ENCODE measurements at places on chromosomes 7 and 10.

GRCh38 chr7:23956772-23957576 lies 247.0 kb downstream of the STK31 start:
- H3K4me3 ChIP-seq, result no peak overlapping the region
- no peak overlapping the region for H3K27ac ChIP-seq
- DNase-seq, result no peak
- no peaks in the 10 kb centered on the region for H3K4me1 ChIP-seq
- no peaks in the 10 kb centered on the region for H3K27me3 ChIP-seq
- no peaks in the 10 kb centered on the region for H3K36me3 ChIP-seq

DNA sequence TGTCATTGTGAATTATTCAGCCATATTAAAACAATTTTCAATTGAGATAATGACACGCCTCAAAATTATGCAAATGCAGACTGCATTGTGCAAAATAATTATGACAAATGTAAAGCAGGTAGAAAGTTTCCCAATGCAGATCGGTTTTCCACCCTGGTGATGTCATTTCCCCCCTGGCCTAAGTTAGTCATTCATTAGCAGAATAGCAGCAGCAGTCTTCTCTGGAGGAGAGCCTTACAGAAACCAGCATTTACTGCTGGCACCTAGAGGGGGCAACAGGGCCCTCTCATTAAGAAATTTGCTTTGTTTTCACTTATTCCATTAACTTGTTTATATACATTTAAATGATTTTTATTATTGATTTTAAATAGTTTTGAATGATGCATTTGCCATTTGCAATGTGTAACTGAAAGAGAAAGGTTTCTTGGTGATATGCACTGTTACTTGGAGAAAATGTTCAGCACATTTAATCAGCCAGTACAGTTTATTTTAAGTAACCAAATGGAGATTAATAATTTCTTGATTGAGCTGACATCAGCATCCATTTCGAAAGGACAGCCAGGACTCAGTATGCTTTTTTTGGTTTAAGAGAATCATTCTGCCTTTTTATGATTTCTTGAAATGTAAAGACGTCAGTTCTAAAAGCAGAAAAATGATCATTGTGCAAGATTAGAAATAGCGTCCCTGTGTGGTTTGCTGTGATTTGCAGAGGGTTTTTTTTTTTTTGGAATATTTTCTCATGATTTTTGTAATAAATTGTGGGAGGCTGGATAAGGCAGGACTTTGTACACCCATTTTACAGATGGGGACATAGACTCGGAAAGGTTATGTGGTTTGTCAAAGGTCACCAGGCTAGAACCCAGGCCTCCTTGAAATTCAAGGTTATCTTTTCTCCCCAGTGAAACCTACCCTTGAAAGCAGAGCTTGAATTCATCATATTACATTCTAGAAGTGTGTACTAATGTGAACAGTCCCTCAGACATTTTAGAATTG lies 3.5 kb downstream of the ARID5B start:
- H3K36me3 ChIP-seq, result no peaks in the 10 kb centered on the region
- H3K4me3 ChIP-seq, result peak overlapping the region; percentile 93
- H3K4me1 ChIP-seq, result peaks cover 25% of the 10 kb centered on the region
- no peak for DNase-seq

DNA sequence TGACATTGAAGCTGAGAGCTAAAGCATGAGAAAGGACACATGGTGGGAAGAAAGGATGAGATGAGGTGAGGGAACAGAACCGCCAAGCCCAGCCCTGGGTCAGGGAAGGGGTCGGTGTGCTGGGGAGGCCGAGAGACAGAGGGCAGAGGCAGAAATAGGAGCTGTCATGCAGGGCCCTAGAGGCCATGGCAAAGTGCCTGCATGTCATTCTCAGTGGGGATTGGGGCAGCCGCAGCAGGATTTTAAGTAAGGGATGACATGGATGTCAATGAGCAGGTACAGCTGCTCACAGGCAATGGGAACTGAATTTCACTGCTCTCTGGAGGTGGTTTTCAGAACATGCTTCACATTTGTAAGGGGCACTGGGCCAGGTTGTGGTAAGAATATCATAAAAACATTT lies 227.4 kb downstream of the RAB11FIP2 start:
- H3K4me1 ChIP-seq, result no peaks in the 10 kb centered on the region
- H3K27me3 ChIP-seq, result peaks cover 5% of the 10 kb centered on the region
- H3K4me3 ChIP-seq, result no peak overlapping the region
- no peak overlapping the region for H3K27ac ChIP-seq

DNA sequence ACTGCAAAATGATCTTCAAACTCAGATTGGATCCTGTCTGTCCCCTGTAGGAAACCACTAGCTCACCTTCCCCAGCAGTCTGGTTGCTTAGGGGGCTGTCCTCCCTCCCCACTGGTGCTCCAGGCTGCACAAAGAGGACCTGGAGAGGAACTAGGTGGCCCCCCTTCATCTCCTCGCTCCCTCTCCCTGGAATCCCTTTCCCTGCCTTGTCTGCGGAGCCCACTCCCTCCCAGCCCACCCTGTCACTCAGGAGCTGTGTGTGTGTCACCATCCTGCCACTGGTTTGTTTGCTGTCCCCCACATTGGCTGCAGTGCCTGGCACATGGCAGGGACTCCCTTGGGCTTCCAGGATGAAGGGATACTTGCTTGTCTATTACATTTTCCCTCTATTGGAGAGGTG lies 35.5 kb upstream of the ZMIZ2 start:
- no peak overlapping the region for H3K4me3 ChIP-seq
- no peak for DNase-seq
- H3K27ac ChIP-seq, result no peak overlapping the region
- H3K27me3 ChIP-seq, result no peaks in the 10 kb centered on the region
- H3K36me3 ChIP-seq, result peaks cover 14% of the 10 kb centered on the region
